ENCODE measurements at places on chromosomes 11 and 22. TPM values are rescaled to one million over a fixed set of nuclear protein-coding genes. Genes with fewer than 3 reads are reported as not detected.

The APOL6 gene
- 23.7 TPM for total RNA-seq

The SPI1 gene
- total RNA-seq: not detected

The DMC1 gene
- total RNA-seq: 0.06 TPM

The FAU gene
- total RNA-seq: 578 TPM

The TAGLN gene
- 246 TPM for total RNA-seq

The DEFB131B gene
- not detected for total RNA-seq

The GAS2L1 gene
- total RNA-seq: 10.0 TPM

The UBASH3B gene
- total RNA-seq: under 0.01 TPM

The PPME1 gene
- total RNA-seq: 68.9 TPM

The DEPDC7 gene
- total RNA-seq: 10.5 TPM

The ABCC8 gene
- total RNA-seq: not detected

The ESAM gene
- 0.15 TPM for total RNA-seq

The CHADL gene
- not detected for total RNA-seq

The KRTAP5-1 gene
- not detected for total RNA-seq

The C11orf91 gene
- not detected for total RNA-seq

The RCE1 gene
- 24.2 TPM for total RNA-seq

The CALCA gene
- not detected for total RNA-seq

The OR52N4 gene
- total RNA-seq: not detected

The IGF2 gene
- 0.45 TPM for total RNA-seq

All from Daoy (cell line).